Endothelial cell (in vitro differentiated cells): ENCODE measurements at places on chromosomes 16 and 17.
A peak's percentile ranks its signal among the peaks of the same experiment; 100 is the strongest.

GRCh38 chr16:83966153-83966696 is 1.8 kb upstream of the NECAB2 start:
- DNase-seq = no peak

- peak; percentile 90 for DNase-seq
These were observed 24.2 kb downstream of the STAT5A start for GRCh38 chr17:42312285-42313130.

DNA sequence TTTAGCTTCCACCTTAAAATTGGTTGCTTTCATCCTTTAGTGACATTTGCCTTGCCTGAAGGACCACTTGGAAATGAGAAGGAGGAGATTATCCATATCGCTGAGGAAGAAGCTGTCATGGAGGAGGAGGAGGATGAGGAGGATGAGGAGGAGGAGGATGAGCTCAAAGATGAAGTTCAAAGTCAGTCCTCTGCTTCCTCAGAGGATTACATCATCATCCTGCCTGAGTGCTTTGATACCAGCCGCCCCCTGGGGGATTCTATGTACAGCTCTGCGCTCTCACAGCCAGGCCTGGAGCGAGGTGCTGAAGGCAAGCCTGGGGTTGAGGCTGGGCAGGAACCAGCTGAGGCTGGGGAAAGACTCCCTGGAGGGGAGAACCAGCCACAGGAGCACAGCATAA is 11.5 kb upstream of the TMEM106A start:
- DNase-seq = no peak

DNA sequence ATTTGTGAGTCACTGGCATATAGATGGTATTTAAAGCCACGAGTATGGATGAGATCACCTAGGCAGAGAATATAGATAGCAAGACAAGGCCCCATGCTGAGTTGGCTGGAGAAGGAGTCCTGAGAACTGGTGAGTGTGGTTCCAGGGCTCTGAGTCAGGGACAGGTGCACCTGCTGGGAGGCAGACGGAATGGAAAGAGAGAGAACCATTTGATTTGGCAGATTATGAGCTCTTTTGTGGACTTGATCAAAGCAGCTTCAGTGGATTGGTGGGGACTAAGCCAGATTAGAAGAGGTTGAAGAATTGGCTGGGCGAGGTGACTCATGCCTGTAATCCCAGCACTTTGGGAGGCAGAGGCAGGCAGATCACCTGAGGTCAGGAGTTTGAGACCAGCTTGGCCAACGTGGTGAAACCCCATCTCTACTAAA is 4.3 kb upstream of the C16orf92 start:
- DNase-seq = no peak

GRCh38 chr17:28950017-28950751 is 1.1 kb downstream of the PHF12 start:
- peak; percentile 50 for DNase-seq

GRCh38 chr17:79997011-79997660 is 38.5 kb downstream of the TBC1D16 start:
- DNase-seq = no peak

- DNase-seq = no peak
These were observed 30.4 kb downstream of the CCDC182 start for GRCh38 chr17:57714665-57715180.

- no peak for DNase-seq
These were observed 6.8 kb downstream of the GABARAPL2 start for GRCh38 chr16:75572864-75573542.

GRCh38 chr17:693791-694638 is 20.6 kb downstream of the VPS53 start:
- DNase-seq = no peak

DNA sequence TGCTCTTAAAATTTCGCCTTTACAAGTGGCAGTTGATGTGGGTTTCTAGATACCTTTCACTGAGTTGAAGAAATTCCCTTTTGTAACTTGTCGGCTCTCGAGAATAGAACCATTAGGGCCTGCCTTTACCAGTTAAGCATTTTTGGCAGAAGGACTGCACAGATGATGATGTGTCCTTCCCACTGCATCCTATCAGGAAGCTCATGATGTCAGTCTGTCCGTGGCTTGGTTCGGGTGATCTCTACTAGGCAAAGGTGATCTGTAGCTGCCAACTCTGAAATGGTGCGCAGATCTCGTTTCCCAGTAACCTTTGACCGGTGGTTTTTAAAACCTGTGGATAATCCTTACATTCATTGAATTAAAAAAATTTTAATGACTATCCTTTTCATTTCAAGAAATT is 49.7 kb downstream of the ZNRF1 start:
- no peak for DNase-seq

GRCh38 chr16:52547834-52548215 is 882 bp upstream of the TOX3 start:
- DNase-seq = no peak

DNA sequence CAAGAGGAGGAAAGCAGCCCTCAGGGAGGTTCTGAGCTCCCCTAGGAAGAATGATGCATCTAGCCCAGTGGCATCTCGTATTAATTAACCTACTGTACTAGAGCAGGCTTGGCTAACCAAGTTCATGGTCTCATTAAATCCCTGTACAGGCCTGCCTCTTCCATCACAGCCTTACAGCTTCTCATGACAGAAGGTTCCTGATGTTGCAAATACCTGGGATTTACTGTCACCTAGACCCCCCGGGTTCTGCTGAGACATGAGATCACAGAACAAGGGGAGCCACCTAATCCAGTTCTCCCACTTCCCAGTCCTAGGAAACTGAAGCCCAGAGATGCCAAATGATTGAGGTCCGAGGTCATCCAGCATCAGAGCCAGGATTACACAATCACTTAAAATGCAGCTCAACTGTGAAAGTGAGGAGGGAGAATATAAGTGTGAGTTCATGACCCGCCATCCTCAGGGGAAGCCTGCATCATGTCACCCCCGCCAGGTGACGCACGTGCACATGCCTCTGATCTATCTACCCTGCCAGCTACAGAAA is 23.9 kb downstream of the ACLY start:
- DNase-seq = no peak

DNA sequence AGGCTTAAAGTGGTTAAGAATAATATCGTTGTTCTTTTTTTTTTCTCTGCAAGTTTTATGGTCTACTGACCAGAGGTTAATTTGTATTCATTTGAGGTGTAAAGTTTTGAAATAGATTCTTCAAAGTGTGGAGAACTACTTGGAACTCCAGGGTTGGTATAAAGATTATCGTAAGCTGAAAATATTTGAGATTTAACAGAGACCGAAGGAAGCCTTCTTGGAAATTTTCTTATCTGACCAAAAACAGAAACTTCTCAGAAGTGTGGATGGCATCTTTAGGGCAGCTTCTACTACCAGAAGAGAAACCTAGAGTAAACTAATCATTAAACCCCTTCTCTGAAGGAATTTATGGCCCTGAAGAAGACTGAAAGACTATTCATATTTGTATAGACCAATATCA is 206.8 kb upstream of the MON1B start:
- DNase-seq = no peak

- no peak for DNase-seq
These were observed 45.4 kb upstream of the ARL4D start for GRCh38 chr17:43353393-43353792.

- DNase-seq = no peak
These were observed 7.3 kb downstream of the ARHGAP27 start for GRCh38 chr17:45425125-45425983.
